ENCODE measurements at places on chromosomes 1 and 21. TPM values are rescaled to one million over a fixed set of nuclear protein-coding genes. Genes with fewer than 3 reads are reported as not detected.
A peak's percentile ranks its signal among the peaks of the same experiment; 100 is the strongest.

- no peak for DNase-seq
These were observed 15.5 kb downstream of the CNIH3 start for GRCh38 chr1:224631462-224632115.

DNA sequence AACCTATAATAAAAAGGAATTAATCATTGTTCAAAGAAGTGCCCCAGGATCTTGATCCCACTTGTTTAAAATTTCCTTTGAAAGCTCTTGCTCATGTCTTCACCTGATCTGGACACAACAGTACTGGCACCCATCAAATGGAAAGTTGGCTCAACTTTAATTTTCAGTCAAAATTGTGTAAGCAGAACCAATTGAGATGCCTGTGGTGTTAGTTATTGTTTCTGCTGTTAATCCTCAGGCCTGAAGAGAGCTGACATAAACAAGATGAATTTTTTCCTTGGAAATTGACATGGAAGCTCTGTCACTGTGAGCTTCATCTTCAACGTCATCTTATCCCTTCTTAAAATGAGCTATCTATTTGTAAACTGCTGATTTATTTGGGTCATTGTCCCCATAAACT, 88.3 kb upstream of the TNFSF4 start:
- DNase-seq, result no peak

GRCh38 chr1:226365831-226366231, 42.1 kb downstream of the PARP1 start:
- no peak for DNase-seq

- DNase-seq, result no peak
These were observed 46.5 kb upstream of the BEND5 start for GRCh38 chr1:48823168-48823567.

- DNase-seq, result no peak
These were observed 318.9 kb downstream of the SEC16B start for GRCh38 chr1:177650947-177651346.

GRCh38 chr1:19567041-19567440, 77.1 kb upstream of the NBL1 start:
- DNase-seq, result no peak

GRCh38 chr1:41399145-41399795, 38.0 kb downstream of the FOXO6 start:
- no peak for DNase-seq

GRCh38 chr1:91754348-91754747, 131.6 kb downstream of the TGFBR3 start:
- peak; percentile 77 for DNase-seq

CD101 gene
- 0.14 TPM for total RNA-seq

DNA sequence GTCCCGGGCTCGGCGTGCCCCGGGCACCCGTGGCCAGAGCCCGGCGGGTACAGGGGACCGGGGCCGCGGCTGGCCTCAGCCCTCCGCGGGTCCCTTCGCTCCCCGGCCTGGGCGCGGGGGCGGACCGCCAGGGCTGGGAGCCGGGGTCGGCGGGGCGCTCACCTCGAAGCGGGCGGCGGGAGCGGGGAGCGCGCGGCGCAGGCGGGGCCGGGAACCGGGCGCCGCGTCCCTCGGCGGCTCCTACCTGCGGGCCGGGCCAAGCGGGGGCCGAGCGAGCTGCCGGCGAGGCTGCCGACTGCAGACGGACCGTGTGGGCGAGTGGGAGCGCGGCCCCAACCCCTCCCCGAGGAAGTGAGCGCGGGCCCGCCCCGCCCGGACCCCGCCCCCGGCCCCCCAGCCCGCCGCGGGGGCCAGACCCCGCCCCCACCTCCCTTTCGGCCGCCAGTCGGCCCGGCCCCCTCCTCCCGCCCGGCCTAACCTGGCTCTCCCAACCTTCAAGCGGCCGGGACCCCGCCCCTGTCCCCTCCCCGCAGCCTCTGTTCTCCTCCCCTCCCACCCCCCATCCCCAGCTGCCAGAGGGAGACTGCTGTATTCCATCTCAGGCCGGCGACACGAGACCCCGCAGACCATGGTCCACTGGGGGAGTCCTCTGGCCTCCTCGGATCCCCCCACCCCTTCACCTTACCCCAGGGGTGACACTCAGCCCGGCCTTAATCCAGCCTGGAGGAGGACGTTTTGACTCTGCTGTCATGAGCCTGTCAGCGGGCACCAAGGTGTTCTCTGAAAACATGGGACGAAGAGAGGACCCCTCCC, at the start of gene FHL3:
Gene FHL3 (minus strand): TSS at position 320 of the 813 bp plus-strand sequence. CDS start 6,102 bp downstream, outside the sequence.
- peak; percentile 60 for DNase-seq

DNA sequence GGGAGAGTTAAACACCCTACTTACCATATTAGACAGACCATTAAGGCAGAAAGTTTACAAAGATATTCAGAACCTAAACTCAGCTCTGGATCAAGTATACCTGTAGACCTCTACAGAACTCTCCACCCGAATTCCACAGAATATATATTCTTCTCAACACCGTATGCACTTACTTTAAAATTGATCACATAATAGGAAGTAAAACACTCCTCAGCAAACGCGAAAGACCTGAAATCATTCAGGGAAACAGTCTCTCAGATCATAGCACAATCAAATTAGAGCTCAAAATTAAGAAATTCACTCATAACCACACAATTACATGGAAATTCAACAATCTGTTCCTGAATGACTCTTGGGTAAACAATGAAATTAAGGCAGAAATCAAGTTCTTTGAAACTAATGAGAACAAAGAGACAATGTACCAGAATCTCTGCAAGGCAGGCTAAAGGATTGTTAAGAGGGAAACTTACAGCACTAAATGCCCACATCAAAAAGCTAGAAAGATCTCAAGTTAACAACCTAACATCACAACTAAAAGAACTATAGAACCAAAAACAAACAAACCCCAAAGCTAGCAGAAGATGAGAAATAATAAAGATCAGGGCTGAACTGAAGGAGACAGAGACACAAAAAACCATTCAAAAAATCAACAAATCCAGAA, 19.1 kb downstream of the CD84 start:
- no peak for DNase-seq

DNA sequence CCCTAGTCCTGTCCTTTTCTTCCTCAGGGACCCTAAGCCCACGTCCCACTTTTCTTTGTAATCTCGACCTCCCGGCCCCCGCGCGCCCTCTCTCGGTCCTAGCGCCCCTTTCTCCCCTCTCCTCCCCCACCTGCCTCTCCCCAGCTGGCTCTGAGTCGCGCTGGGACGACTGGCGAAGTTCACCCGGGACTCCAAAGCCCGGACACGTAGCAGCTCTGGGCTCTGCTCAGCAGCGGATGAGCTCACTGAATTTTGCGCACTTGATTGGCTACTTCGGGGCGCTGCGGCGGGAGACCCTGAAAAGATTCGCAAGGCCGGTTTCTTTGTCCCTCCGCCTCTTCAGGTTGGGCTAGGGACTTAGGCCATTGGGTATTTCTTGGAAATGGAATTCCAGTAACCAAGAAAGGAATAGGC, 16.3 kb upstream of the ACKR1 start:
- DNase-seq, result peak; percentile 26

GRCh38 chr1:164733070-164733469, 174.1 kb downstream of the PBX1 start:
- DNase-seq, result no peak

GRCh38 chr1:117098287-117098890, 23.2 kb downstream of the TRIM45 start:
- DNase-seq, result no peak

Data from activated CD4-positive, alpha-beta memory T cell treated with anti-CD3 and anti-CD28 coated beads for 36 hours (primary cell).